CD4-positive, alpha-beta T cell treated with Interleukin-2 at 100 ng/mL for 4 hours (primary cell): ENCODE measurements at places on chromosomes 4 and X.

DNA sequence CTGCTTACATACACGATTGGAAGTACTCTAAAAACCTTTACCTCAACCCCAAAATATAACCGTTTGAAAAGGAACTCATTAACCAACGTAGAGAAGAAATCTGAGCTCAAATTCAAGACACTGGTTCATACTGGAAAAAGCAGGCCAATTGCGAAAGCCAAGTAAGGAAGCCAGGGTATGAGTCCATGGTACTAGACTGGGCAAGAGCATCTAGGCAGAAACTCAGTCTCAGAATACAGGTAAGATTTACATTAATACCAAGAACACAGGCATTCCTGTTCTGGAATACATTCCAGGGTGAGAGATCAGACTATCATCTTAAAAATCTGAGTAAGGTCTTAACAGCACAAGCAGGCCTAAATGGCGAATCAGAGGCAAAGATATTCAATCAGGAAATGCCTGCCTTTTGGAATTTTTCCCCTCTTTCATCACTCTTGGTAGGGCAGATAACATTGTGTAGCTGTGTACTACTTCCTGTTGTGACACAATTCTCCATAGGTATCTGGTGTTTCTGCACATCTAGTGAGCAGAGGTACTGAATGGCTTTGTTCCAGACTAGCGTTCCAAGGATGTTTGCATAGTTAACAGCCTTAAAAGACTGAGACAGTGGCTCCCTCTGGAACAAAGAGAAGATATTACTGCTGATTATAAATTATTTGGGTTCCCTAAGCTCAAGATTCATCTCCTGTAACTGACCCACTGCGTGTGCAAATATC lies 311.3 kb downstream of the PCDH19 start:
- no peak for DNase-seq

- no peak for DNase-seq
Measured at GRCh38 chr4:48904541-48905142, 1.9 kb downstream of the OCIAD2 start.

DNA sequence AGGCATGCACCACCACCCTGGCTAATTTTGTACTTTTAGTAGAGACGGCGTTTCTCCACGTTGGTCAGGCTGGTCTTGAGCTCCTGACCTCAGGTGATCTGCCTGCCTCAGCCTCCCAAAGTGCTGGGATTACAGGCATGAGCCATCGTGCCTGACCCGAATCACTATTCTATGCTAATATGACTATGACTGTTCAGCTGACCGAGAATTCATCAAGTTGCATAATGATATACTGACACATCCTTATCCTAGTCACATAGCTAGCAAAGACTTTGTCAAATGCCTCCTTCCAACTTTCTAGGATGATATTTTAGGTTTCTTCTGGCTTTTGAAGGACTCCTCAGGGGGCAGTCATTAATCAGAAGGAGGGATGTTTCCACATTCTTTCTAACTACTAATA lies 4.8 kb upstream of the GPM6B start:
- no peak for DNase-seq

DNA sequence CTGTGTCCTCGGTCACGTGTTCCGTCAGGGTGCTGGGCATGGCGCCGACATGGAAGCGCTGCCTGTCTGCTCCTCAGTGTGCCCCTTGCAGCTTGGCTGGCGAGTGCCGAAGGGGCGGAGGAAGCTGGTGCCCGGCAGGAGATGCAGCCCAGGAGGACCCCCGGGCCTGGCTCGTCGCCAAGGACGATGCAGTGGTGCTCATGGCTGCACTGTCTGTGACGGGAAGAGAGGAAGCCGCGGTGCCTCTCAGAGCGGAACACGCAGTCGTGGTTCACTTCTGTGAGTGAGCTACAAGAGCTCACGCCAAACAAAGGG lies 38.1 kb downstream of the FGFRL1 start:
- DNase-seq: no peak

- no peak for DNase-seq
Measured at GRCh38 chr4:164261831-164262230, 492.1 kb upstream of the SMIM31 start.

- no peak for DNase-seq
Measured at GRCh38 chr4:84683064-84683850, 100.3 kb downstream of the CDS1 start.

GRCh38 chr4:147779451-147779850 lies 47.6 kb downstream of the ARHGAP10 start:
- DNase-seq: no peak

DNA sequence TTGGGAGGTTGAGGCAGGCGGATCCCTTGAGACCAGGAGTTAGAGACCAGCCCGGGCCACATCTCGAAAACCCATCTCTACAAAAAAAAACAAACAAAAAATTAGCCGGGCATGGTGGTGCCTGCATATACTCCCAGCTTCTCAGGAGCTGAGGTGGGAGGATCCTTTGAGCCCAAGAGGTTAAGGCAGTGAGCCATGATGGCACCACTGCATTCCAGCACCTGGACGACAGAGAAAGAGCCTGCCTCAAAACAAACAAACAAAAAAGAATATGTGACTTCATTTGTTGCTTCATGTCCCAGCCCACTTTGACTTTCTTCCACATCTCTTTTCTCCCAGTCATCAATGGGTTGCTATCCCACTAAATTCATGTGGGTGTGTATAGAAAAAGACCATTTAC lies 79.7 kb downstream of the BCOR start:
- DNase-seq: no peak

GRCh38 chr4:138749303-138749702 lies 266.3 kb upstream of the NOCT start:
- no peak for DNase-seq

DNA sequence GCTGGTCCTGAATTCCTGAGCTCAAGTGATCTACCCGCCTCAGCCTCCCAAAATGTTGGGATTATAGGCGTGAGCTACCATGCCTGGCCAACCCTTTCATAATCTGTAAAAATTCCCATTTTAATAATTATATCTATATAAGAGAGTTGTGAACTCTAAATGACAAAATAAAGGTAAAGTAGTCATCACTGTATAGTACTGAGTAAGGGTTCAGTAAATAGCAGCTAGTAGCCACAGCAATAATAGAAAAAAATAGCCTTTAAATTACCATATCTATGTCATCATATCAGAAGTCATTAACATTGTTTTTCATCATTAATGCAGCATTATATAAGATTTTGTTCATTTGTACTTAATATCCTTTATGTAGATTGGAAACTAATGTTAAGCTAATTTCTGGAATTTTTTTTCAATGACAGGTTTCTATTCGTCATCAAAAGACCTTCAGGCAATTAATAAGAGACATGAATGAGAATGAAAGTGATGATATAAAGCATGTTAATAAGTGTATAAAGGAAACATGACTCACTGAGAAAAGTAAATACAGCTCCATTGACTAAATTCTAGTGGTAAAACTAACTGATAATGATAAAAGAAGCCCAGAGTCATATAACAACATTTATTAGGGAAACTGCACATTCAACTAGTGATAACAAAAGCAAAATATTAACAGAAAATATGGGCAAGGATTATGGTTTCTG lies 85.9 kb upstream of the UGT8 start:
- DNase-seq: no peak

DNA sequence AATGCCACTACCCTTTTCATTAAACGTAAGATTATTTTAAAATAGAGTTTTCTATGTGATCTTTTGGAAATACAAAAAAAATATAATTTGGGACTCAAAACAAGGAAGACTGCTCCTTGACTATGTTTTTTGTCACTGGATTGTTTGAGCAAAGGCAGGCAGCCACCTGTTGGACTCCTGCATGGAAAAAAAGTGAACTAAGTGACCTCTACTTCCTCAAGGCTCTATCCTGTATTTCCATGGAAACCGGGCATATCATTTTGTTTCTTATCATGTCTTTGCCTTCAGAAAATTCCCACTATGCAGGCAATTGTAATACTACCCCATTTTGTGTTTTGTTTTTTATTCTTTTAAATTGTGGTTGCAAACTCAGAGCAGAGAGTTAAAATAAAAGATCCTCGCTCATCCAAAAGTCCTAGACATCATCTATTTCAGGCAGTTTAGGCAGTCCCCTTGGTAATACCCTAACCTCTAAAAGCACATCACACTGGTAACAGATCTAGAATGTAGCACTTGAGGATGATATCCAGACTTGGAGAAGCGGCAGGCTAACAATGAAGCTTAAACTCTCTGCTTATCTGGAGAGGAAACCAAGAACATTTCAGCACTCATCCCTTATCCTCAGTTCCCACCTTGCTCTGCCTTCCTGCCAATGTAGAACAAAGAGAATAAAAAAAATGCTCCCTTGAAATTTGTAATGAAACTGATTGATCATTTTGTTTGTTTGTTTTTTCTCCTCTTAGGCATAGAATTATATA lies 165.7 kb downstream of the BANK1 start:
- DNase-seq: no peak

- DNase-seq: no peak
Measured at GRCh38 chr4:143406523-143406922, 69.8 kb downstream of the GAB1 start.

GRCh38 chrX:100379388-100379986 lies 30.6 kb downstream of the PCDH19 start:
- DNase-seq: no peak

- DNase-seq: peak; percentile 31
Measured at GRCh38 chr4:26288355-26288909, 32.4 kb upstream of the RBPJ start.

- no peak for DNase-seq
Measured at GRCh38 chr4:751676-752075, 46.0 kb downstream of the PCGF3 start.

DNA sequence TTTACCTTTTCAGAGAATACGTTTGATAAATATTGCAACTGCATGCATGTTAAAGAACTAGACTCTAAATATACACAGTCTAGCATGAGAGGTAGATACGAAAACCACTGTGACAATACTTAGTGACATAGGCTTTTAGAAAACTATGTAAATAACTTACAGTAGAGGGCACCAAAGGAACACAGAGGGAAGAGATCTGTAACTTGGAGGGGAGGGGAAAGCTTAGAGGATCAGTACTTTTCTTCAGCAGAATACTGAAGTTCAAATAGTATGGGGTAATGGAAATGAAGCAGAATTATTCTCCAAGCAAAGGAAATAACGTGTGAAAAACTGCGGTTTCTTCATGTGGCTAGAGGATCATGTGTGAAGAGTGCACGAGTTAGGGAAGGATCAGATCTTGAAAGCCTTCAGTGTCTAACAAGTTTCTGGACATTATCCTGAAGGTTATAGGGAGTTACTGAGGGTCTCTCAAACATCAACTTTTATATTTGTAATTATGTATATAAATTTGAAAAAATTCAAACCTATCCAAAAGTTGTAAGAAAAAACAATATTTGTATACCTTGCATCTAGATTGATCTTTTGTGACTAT lies 264.3 kb downstream of the NPFFR2 start:
- DNase-seq: no peak

- peak; percentile 67 for DNase-seq
Measured at GRCh38 chr4:152696764-152697261, 17.0 kb upstream of the TMEM154 start.

GRCh38 chrX:54397113-54397512 lies 39.3 kb upstream of the WNK3 start:
- DNase-seq: no peak

- no peak for DNase-seq
Measured at GRCh38 chr4:82128355-82128754, 245.4 kb downstream of the HNRNPD start.

- no peak for DNase-seq
Measured at GRCh38 chr4:85476381-85476780, 1.4 kb downstream of the ARHGAP24 start.

- DNase-seq: no peak
Measured at GRCh38 chr4:11701966-11702725, 273.5 kb upstream of the HS3ST1 start.
